ENCODE measurements at places on chromosomes 12 and 14.

- no peaks in the 10 kb centered on the region for H3K4me1 ChIP-seq
- no peaks in the 10 kb centered on the region for H3K36me3 ChIP-seq
- H3K4me3 ChIP-seq = no peak overlapping the region
- no peak for DNase-seq
These were observed 107.7 kb upstream of the CAND1 start for GRCh38 chr12:67161322-67161918.

DNA sequence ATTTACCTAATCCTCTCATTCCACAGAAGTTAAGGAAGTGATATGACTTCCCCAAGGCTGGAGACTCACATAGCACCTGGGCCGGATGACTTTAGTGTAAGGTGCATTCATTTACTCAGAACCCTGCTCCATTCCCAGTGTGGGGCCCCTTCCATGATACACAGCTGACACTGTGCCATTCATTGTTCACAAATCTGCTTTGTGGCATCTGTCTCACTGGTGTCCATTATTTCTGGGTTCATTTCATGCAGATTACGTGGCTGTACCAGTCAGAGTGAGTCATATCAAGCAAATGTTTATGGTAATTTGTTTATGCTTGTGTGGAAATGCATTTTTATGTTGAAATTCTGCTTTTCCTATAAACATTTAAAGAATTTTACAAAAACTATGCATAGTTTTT is 5.2 kb downstream of the ANO4 start:
- H3K4me3 ChIP-seq = no peak overlapping the region
- H3K4me1 ChIP-seq = no peaks in the 10 kb centered on the region
- DNase-seq = no peak
- H3K36me3 ChIP-seq = no peaks in the 10 kb centered on the region
- H3K27ac ChIP-seq = no peak overlapping the region
- H3K27me3 ChIP-seq = peaks cover 4% of the 10 kb centered on the region

- H3K27me3 ChIP-seq = no peaks in the 10 kb centered on the region
- H3K27ac ChIP-seq = no peak overlapping the region
- H3K4me3 ChIP-seq = no peak overlapping the region
- H3K36me3 ChIP-seq = no peaks in the 10 kb centered on the region
These were observed 21.0 kb upstream of the RIC8B start for GRCh38 chr12:106753526-106753925.

GRCh38 chr12:121144416-121144914 is 11.8 kb downstream of the P2RX7 start:
- H3K4me1 ChIP-seq = no peaks in the 10 kb centered on the region
- no peak overlapping the region for H3K27ac ChIP-seq
- H3K36me3 ChIP-seq = no peaks in the 10 kb centered on the region
- H3K27me3 ChIP-seq = no peaks in the 10 kb centered on the region
- no peak for DNase-seq
- no peak overlapping the region for H3K4me3 ChIP-seq

- peaks cover 6% of the 10 kb centered on the region for H3K36me3 ChIP-seq
- H3K4me3 ChIP-seq = peak overlapping the region; percentile 80
- peaks cover 18% of the 10 kb centered on the region for H3K4me1 ChIP-seq
- H3K27me3 ChIP-seq = no peaks in the 10 kb centered on the region
- peak; percentile 55 for DNase-seq
These were observed 507 bp downstream of the SPTSSA start for GRCh38 chr14:34461334-34462131.

DNA sequence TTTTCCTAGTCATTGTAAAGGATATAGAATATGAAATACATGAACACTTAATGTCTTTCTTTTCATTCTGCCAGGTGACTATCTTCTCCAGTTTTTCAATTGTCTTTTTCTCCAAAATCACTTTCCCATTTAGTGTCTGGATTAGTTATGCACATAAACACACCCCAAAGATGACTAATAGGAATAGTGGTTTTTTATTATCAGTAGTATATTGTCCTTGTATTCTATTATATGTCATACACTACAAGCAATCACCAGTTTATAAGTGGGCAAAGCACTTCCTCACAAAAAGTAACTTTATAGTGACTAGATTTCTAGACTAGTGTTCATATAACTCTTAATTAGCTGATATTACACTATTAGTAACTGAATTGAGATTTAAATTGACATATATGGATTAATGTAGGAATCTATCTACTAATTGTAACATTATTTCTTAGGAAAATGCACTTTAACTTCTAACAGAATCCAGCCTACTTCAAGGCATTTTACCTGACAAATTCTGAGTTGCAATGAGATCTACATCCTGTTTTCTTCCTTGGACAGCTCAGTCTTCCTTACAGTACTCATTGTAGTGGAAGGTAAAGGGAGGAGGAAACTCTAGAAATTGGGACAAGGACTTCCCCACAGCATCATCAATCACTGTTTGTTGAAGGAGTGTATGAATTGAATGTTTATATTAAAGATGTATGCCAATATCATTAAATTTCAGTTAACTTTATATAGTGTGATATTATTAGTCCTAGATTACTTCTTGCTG is 186.1 kb upstream of the GARIN2 start:
- H3K4me3 ChIP-seq = no peak overlapping the region
- no peak for DNase-seq

- DNase-seq = no peak
- H3K4me1 ChIP-seq = no peaks in the 10 kb centered on the region
- H3K27ac ChIP-seq = no peak overlapping the region
- peaks cover 5% of the 10 kb centered on the region for H3K27me3 ChIP-seq
These were observed 117.2 kb upstream of the FZD10 start for GRCh38 chr12:130044991-130045621.

DNA sequence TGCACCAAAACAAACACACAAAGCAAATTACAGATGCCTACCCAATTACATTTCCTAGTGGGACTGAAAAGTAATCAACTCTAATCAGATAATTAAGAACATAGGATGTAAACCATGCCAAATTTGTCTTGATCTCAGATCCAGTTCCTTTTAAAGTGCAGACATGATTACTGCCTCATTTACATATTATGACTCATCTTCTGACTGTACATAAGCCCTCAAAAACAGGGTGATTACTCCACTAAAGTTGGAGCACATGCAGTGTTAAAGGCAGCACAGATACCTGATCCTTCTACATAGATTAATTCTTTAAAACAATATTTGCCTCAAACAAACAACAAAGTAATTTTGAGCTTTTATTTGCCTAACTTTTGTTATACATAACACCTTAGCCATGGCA is 337.2 kb downstream of the RPS29 start:
- H3K27me3 ChIP-seq = no peaks in the 10 kb centered on the region
- no peaks in the 10 kb centered on the region for H3K4me1 ChIP-seq
- no peak overlapping the region for H3K4me3 ChIP-seq
- DNase-seq = no peak
- no peaks in the 10 kb centered on the region for H3K36me3 ChIP-seq

- H3K4me3 ChIP-seq = no peak overlapping the region
- H3K27ac ChIP-seq = no peak overlapping the region
- DNase-seq = no peak
- no peaks in the 10 kb centered on the region for H3K4me1 ChIP-seq
These were observed 188.2 kb downstream of the NAV3 start for GRCh38 chr12:78018939-78019338.

Data from psoas muscle (tissue), 8 donors.